ENCODE measurements at places on chromosomes 5 and 9.

DNA sequence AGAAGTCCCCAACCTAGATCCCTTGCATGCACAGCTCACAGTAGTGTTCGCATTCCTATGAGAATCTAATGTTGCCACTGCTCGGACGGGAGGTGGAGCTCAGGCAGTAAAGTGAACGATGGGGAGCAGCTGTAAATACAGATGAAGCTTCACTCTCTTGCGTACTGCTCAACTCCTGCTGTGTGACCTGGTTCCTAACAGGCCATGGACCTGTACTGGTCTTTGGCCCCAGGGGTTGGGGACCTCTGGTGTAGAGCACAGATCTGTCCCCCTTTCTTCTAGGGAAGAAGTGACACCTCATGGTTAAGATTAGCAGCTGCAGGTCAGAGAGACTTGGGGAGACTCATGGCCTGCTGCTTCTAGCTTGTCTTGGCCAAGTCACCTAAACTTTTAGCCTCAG lies 7.1 kb downstream of the ARHGEF28 start:
- DNase-seq: no peak

DNA sequence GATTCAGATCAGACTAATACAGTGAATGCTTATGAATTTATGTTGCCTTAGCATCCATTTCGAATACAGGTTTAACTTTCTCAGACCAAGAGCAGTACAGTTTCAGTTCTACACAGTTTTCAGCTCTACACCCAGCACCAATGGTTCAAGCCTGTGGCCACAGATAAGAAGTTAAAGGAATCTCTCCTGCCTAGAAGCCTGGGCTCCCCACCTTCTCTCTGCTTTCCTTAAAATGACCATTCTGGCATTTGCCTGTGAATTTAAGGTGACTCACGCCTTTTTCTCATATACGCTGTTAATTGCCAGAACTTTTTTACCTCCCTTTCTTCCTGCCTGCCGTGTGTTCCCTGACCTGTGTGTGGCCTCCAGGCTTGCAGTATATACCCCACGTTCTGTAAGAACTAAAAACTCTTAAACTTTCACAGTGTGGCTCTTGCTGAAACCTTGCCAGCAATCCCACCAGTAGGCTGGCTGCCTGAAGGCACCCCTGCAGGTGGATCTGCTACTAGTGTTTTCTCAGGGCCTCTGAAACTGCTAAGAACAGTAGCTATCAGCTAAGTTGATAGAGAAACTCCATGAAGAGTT lies 692.8 kb upstream of the CDH18 start:
- DNase-seq: no peak

DNA sequence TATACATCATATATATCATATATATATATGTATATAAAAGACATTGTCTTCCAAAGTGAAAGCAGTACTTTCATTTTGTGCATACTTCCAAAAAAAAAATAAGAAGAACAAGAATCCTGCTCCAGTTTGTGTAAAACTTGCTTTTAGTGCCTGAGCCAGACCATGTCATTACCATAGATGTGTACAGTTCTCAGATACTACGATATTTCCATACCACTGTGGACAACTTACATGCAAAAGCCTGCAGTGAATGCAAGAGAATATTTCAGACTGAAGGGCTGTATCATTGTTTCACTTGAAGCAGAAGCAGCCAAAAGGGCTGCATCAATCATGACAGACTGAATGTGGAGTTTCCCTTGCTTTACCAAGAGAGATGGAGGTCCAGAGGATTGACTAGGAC lies 72.6 kb upstream of the CYLC2 start:
- DNase-seq: no peak

DNA sequence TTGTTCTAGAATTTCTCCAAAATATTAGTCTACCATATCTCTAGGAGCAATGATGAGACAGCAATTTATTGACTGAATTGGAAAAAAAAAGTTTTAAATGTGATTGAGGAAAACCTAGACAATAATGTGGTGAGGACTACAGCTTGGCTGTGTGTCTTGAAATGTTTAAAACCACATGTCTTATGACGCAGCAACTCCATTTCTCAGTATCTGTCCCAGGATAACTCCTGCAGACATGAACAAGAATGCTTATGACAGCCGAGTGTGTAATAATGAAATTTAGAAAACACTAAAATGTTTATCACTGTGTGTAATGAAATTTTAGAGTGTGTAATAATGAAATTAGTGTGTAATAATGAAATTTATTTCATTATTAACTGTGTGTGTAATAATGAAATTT lies 254.1 kb upstream of the DAPK1 start:
- no peak for DNase-seq

- DNase-seq: no peak
Measured at GRCh38 chr5:142777850-142778249, 7.7 kb downstream of the ARHGAP26 start.

DNA sequence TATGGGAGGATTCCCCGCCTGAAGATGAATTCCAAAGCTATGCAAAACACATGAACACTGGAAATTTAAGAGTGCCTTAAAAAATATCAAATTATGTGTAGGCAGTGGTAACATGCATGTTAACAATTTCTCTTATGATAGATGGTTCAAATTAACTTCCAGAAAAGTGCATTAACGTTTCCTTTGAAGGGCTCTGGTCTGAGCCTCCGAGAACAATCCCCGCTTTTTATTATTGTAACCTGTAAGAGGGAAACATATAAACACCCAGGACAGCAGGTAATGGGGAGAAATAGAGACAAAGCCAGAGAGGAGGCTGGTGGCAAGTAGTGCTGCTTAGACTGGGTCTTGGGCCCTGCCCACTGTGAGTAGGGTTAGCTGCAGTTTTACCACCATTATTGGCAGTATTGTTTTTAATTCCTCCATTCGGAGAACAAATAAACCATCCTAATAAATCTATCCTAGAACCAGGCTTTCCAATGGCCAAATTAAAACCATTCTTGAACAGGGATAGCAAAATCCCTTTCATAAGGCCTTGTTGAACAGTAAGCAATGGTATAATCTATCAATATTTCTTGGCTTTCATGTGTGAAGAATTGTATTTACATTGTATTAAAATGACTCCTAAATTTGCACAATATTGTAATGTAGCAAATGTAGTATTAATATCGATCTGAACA lies 6.3 kb downstream of the NR2F1 start:
- peak; percentile 32 for DNase-seq

DNA sequence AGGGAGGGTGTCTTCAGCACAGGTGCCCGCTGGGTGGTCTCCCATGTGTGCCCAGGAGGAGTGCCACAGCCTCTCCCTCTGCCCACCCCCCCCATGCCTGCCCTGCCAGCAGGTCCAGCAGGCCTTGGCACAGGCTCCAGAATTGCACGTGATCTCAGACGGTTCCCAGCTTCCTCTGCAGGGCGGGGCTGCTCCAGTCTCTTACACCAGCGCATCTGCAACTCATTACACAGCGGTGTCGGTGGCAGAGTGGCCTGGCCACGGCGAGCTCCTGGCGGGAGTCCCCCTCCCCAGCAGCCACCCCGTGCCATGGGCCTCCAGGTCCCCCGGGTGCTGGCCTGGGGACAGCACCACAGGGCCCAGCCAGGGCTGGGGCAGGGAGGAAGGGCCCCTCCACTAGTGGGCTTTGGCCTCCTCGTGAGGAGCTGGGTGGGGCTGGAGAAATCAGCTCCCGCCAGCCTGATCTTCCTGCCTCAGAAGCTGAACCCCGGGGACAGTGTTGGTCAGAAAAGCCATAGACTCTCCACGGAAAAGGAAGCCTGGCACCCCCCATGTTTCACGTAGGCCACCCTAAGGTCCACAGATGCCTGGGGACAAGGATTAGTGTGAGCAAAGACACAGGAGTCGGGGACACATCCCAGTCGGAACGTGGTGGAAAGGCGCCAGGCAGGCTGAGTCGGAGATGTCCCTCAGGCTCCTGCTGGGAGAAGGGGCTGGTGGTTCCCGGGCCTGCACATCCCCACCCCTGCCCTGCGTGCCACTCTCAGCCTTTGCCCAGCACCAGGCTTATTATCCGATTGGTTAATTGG lies 40.2 kb downstream of the RXRA start:
- DNase-seq: peak; percentile 86

DNA sequence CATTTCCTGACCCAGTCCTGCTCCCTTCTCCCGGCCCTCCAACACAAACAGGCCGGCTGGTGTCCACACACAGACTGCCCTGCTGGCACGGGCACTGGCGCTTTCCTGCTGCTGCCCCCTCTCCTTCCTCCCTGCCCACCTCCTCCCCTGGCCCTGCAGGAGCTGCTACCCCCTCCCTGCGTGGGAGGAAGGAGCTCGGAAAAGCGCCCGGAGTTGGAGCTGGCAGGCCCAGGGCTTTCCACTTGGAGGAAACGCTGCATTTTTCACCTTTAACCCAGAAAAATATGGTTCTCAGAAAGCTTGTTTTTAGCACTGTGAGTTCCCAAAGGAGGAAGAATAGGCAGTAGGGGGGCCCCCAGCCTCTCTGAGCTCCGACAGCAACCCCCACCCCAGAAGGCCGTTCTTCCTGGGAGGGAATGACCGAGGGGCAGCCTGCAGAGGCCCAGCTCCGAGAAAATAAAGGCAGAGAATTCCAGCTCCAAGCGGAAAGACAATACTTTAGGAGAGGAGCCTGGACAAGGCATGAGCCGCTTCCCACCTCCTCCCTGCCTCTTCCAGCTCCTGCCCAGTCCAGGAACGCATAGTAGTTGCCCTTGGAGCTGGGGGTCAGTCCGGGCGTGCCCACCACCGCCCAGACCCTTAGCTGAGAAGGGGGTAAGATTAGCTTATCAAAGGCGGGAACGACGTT lies 88.9 kb downstream of the LIFR start:
- peak; percentile 84 for DNase-seq

DNA sequence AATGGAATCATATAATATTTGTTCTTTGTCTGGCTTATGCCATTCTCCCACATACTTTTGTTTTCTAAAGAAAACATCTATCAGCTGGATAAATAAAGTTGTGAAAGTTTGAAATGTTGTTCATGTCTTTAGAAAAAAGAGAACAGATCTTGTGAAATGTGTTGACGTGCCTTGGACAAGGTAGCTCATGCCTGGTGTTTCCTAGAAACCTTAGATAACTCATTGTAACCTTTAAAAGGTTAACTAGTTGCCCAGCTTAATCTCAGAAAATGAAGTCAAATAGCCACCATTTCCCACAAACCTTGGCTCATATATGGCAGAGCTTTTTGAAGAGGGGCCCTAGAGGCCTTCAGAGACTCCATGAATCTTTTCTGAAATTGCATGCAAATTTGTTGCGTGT lies 15.3 kb downstream of the CDO1 start:
- DNase-seq: no peak

DNA sequence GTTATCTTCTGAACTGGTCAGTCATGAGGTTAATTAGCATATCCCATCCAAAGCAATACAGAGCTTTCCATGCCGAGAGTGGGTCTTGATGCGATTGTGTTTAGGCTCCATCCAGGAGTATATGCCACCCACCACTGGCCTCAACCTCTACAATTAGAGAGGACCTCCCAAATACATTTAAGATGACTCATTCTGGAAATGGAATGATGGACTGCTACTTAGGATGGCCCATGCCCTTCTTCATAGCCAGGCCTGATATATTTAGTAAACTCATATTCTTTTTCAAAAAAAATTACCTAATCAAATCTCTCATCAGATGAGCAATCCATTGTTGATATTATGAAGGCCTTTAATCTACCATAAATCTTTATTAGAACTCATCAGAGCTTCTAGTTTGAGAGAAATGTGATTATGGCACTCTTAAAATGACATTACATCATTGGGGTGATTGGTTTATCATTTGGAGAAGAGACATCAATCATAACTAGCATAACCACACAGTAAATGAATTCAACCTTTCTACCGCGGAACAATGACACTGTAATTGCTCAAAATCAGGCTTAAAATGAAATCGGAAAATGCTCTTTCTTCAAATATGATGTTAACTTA lies 414.2 kb upstream of the WWC1 start:
- DNase-seq: no peak

- peak; percentile 35 for DNase-seq
Measured at GRCh38 chr5:136276946-136277345, 84.0 kb upstream of the SMIM32 start.

GRCh38 chr5:52041842-52042241 lies 658.6 kb downstream of the ISL1 start:
- no peak for DNase-seq

- peak; percentile 63 for DNase-seq
Measured at GRCh38 chr5:172496671-172497371, 42.5 kb upstream of the SH3PXD2B start.

DNA sequence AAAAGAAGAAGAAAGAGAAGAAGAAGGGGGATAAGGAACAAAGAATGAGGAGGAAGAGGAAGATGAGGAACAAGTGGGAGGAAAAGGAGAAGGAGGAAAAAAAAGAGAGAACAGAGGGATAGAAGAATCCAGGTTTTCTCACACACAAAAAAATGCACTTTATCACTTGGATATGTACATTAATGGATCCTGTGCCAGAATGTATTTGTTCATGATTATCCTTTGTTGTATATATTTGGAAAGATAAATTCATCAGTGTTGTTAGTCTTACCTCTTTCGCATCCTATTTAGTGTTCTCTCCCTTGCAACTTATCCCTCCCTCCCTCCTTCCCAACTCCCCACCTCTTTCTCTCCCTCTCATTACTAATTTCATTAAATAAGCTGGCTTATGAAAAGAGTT lies 298.8 kb downstream of the SLCO4C1 start:
- DNase-seq: no peak

DNA sequence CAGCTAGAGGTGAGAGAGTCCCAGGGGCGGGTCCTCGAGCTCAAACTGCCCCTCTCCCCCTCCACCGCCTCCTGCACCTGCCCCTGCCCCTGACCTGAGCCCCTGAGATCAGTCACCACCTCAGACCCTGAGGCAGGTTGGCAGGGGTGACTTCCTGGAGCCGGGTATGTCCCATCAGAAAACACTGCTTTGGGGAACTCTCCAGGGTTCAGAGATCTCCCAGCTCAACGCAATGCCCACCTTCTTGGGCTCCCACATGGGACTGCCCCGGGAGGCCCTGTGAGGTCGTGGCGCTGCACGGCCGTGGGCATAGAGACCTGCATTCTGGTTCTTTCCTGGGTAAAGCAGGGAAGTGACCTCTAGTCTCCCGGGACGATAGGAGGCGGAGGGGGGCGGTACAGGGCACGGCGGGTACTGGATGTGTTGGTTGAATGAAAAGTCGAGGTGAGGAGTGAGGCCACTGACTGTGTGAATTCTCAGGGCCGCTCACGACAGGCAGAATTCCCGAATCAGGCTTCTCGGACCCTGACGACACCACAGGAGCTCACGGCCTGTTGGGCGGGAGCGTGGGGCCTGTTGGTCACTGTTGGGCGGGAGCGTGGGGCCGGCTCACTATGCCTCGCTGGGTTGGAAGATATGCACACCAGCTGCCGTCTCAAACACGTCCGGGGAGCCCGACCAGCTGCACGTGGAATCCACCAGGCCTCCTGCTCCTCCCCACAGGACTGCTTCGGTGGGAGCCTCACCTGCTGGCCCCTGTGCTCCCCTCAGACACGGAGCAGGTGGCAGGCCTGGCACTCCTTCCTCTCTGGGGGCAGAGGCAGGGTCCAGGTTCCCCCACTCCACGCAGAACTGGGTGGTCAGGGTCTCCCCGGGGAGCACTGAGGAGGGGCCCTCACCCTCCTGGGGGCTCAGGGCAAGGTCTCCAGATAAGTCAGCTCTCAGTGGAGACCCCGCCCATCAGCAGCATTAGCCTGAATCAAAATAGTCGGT lies 178.0 kb upstream of the PPP1R26 start:
- no peak for DNase-seq

All from astrocyte of the hippocampus (primary cell).